ENCODE measurements at places on chromosomes 6 and 20.

GRCh38 chr20:49846206-49846807 is 33.7 kb downstream of the SLC9A8 start:
- DNase-seq: peak; percentile 71

DNA sequence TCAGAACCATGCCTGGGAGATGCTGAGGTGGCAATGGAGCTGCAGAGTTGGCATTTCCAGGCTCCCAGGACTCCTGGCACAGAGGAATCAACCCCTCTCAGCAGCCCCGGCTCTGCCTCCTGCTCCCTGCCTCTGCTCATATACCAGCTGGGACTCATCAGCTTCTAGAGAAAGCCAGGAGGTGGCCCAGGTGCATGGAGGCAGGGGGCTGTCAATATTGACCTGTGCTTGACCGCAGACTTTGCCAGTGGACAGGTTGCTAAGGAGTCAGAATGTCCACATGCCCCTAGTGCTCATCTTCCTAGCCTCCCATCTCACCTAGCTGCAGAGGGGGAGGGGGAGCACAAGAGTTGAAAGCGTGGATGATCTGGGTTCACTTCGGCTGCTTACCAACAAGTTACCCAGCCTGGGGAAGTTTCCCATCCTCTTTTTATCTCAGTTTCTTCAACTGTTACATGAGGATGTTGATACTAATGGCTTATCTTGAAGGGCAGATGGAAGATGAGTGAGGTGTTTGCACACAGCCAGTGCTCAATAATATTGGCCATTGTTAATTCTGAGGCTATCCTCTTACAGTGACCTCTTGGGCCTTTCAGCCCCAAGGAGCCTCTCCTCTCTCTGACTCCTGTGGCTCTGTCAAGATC is 9.2 kb upstream of the SCRT2 start:
- DNase-seq: no peak

GRCh38 chr6:106750142-106750918 is 121.0 kb downstream of the QRSL1 start:
- no peak for DNase-seq

- no peak for DNase-seq
Measured at GRCh38 chr20:51366155-51366886, 176.2 kb downstream of the NFATC2 start.

DNA sequence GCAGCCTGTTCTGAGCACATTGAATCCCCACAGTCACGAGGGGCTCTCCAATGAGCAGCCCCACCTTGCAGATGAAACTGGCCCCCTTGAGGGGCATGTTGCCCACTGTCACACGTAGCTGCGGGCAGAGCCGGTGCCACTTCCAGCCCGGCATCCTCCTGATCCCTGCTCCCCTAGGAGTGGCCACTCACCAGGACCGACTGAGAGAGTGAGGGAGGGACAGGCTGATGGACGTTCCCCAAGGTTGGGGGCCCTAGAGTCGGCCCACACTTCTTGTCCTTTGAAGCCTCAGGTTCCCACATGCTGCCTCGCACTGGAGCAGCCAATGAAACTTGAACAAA is 10.5 kb downstream of the ENTPD6 start:
- DNase-seq: no peak

DNA sequence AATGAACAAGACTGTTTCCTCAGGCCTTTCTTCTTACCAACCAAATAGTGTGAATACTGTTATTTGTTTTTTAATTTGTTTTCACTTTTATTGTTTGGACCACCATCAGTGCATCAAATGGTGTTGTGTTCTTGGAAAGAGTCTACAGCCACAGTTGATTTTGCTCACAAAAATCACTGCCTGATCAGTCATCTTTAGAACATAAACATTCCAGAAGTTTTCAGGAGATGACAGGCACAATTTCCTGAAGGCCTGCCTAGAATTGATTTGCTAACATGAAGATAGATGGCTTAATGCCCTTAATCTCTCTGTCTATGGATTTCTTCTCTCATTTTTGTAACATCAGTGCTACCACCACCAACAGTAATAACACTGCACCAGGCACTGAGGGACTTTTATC is 13.5 kb downstream of the IL22RA2 start:
- DNase-seq: no peak
